ENCODE measurements at places on chromosomes 16 and 17.

DNA sequence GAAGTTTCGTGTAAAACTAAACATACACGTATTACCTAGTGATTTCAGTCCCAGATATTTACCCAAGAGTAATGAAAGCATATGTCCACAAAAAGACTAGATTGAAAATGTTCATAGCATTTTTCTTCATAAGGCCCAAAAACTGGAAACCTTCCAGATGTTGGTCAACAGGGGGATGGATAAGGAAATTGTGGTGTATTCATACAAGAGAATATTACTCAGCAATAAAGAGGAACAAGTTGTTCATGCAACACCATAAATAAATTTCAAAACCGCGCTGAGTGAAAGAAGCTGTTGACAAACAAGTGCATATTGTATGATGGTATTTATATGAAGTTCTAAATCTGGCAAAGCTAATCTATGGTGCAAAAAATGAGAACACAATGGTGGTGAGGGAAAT, 54.1 kb upstream of the NFAT5 start:
- no peak for DNase-seq

GRCh38 chr17:46940692-46941404, 17.9 kb downstream of the GOSR2 start:
- DNase-seq: peak; percentile 46

DNA sequence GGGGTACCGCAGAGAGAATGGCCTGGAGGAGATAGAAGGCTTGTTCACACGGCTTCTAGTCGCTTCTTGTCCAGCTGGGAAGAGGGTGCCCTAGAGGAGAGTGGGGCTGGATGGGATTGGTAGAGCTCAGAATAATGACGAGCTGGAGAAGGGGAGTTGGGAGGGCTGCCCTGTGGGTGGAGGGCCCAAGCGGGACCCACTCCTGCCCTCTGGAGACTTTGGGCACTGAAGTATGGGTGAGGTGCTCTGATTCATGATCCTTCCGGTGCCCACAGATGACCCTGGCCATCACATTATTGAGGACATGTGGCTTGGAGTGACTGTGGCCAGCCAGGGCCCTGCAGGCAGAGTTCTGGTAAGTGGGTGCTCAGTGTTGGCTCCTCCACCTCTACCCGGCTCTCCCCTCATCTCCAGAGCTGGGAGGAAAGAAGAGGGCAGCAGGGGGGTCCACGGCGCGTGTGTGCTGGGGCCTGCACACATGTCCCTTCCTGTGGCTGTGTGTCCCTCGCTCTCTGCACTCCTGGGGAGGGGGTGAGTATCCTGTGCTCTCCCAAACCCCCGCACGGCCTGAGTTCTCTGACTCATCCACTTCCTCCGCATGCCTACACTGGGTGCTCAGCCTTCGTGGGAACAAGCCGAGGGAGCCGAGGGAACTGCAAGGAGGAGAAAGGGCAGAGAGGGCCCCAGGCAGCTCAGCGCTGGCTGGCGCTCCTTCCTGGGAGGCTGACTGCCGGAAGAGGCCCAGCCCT, 8.5 kb downstream of the ITGA3 start:
- DNase-seq: no peak

DNA sequence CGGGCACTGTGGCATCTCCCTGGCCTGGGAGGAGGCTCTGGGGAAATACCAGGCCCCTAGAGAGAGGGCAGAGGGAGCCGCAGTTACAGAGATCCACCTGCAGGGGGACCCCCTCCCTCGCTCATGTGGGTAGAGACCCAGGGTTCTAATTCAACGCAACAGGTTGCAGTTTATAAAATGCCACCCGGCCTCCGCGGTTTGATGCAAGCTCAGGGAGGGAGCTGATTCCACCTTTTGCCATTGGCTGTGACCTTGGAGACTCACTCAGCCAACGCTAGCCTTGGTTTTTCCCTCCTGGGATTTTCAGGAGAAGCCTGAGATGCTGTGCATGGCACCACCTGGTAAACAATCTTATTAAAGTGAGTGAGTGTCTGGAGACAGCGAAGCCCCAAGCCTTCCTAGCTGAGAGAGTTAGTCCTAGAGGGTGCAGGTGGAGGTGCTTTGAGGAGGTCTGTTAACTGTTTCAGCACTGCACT, 12.1 kb downstream of the TTLL6 start:
- DNase-seq: peak; percentile 51

DNA sequence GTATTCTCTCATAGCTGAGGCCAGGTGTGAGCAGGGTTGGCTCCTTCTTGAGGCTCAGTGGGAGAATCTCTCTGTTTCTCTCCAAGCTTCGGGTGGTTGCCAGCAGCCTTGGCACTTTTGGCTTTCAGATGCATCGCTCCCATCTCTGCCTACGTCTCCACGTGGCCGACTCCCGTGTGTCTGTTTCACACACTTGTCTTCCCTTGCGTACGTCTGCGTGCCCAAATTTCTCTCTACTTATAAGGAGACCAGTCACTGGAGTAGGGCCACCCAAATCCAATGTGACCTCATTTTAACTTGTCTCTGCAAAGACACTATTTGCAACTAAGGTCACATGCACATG, 14.7 kb downstream of the OSBPL7 start:
- DNase-seq: no peak

GRCh38 chr17:45342871-45343526, 26.2 kb upstream of the MAP3K14 start:
- DNase-seq: no peak

GRCh38 chr16:81873843-81874752, 95.0 kb downstream of the PLCG2 start:
- no peak for DNase-seq

DNA sequence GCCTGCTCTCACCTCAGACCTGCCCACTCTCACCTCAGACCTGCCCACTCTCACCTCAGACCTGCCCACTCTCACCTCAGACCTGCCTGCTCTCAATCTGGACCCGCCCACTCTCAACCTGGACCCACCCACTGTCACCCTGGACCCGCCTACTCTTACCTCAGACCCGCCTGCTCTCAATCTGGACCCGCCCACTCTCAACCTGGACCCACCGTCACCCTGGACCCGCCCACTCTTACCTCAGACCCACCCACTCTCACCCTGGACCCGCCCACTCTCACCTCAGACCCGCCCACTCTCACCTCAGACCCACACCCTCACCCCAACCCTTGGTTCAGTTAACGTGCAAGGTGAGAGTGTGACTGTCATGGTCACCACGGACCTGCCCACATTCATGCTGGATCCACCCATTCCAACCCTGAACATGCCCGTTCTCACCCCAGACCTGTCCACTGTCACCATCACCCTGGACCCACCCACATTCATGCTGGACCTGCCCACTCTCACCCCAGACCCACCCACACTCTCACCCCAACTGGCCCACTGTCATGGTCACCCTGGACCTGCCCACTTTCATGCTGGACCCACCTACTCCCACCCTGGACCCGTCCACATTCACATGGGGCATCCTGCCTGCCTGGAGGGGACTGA, 31.2 kb upstream of the ENPP7 start:
- DNase-seq: no peak

DNA sequence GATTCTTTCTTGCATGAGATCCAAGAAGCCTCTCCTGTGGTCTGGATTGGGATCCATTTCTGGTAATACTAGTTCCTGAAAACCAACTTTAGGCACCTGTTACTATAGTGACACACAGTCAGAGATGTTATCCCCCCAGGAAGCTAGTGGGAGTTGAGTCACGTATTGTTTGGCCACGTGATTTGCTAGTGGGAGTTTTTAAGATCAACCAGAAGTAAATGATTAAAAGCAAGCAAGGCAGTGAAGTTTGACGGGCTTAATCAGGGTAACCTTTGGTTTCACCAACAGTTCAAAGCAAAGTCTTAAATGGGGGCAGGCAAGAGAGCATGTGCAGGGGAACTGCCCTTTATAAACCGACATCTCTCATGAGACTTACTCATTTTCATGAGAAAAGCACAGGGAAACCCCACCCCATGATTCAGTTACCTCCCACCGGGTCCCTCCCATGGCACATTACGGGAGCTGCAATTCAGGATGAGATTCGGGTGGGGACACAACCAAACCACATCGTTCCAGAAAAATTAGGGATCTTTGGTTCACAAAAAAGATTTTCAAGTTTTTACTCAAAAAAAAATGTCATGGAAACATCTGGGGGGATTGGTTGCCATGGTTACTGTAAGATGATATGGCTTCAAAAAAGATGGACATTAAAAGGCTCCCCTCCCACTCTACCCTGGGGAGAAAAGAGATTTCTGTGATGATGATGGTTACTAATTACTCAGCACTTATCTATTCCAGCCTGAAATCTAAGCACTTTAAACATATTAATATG, 483.1 kb upstream of the ERCC4 start:
- DNase-seq: no peak

GRCh38 chr17:28906276-28906675, 3.4 kb upstream of the DHRS13 start:
- DNase-seq: no peak
